ENCODE measurements at places on chromosomes 16 and 17. TPM values are rescaled to one million over a fixed set of nuclear protein-coding genes. Genes with fewer than 3 reads are reported as not detected.

The APOBR gene
- 20.9 TPM for total RNA-seq

The RSL1D1 gene
- total RNA-seq: 157 TPM

- DNase-seq: no peak
These were observed 10.6 kb downstream of the ZFHX3 start for GRCh38 chr16:73037331-73037745.

- DNase-seq: no peak
These were observed 6.3 kb downstream of the APOH start for GRCh38 chr17:66222798-66223350.

The HIC1 gene
- 38.3 TPM for total RNA-seq

- no peak for DNase-seq
These were observed 308.7 kb upstream of the N4BP1 start for GRCh38 chr16:48918520-48919258.

- DNase-seq: no peak
These were observed 315.5 kb upstream of the RBFOX1 start for GRCh38 chr16:7017006-7017662.

DNA sequence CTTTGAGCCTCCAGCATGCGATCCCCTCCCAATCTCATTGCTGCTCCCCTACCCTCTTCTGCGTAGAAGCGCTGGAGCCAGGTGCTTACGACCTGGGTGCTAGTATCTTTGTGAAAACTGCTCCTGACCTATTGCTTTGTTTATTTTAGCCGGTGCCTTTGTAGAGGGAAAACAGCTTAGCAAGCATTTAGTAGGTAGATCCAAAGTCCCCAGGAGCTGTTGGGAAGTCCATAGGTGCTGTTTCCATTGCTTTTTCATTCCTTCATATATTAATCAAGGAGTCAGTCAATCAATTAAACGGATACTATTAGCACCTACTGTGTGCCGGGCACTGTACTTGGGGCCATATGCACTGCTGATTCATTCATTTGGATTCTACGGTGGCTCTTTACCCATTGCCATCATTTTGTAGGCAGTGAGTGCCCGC, 497.6 kb downstream of the WWOX start:
- DNase-seq: no peak

The SPAG9 gene
- 53.0 TPM for total RNA-seq

GRCh38 chr16:72371307-72372086, 199.5 kb upstream of the PMFBP1 start:
- no peak for DNase-seq

The STH gene
- total RNA-seq: not detected

DNA sequence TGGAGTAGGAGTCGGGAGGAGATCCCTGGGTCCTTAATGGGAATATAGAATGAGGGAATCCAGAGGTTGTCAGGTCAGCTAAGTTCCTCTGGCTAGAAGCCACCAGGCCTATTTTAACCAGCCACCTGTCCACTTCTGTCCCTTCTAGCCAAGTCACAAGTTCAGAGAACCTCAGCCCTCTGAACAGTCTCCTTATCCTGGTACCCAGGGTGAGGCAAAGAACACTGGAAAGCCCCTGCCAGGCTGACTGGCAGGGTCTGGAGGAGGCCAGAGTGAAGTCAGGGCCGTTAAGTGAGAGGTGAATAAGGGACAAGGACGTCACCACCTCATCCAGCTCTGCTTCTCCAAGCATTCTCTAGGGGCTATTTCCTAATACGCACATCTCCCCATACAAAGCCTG, 2.7 kb downstream of the CTDNEP1 start:
- DNase-seq: no peak

All from activated CD4-positive, alpha-beta memory T cell treated with anti-CD3 and anti-CD28 coated beads, Interleukin-2, amount 10 ng/mL, durations not matched to agents 7 days and 5 days (primary cell).